Stimulated activated CD4-positive, alpha-beta T cell treated with anti-CD3 and anti-CD28 coated beads, Interleukin-12 subunit alpha, Interleukin-12 subunit beta, amount 100 ng/mL, for 4 hours (primary cell): ENCODE measurements at places on chromosomes 2 and 18.

GRCh38 chr18:9558387-9559064 is 55.8 kb downstream of the PPP4R1 start:
- DNase-seq: no peak

DNA sequence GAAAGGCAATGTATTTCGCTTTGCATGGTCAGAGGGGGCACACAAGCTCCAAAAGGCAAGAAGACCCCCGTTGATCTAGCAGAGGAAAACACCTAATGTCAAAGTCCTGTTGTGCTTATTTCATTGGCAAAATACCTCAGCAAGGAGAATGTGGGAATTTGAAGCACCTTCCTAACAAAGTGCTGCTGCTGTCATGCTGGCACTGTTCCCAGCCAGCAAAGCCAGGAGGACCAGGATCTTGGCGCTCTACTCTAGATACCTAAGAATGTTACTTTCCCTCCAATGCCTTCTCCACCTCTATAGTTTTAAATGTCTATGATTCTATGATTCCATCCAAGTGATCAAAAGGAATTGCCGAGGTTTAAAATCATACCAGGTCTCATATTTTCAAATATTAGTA is 867.9 kb upstream of the POU3F3 start:
- no peak for DNase-seq

- no peak for DNase-seq
These were observed 103.2 kb downstream of the VAPA start for GRCh38 chr18:10017043-10017442.

DNA sequence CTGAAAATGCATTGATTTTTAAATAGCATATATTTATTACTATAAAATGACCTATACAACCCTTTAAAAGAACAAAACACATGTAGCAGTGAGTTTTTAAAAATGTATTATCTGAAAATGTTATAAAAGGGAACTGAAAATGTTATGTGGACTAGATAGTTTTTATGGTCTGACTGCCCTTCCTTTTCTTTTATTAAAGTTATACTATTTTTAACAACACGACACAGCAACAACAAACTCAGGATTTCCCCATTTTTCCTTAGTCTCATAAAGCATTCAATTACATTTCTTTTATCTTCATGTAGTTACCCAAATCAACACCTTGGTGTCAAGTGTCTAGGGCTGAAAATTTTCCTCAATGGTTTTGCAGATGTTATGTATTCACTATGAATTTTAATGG is 132.8 kb upstream of the TMEFF2 start:
- DNase-seq: no peak

DNA sequence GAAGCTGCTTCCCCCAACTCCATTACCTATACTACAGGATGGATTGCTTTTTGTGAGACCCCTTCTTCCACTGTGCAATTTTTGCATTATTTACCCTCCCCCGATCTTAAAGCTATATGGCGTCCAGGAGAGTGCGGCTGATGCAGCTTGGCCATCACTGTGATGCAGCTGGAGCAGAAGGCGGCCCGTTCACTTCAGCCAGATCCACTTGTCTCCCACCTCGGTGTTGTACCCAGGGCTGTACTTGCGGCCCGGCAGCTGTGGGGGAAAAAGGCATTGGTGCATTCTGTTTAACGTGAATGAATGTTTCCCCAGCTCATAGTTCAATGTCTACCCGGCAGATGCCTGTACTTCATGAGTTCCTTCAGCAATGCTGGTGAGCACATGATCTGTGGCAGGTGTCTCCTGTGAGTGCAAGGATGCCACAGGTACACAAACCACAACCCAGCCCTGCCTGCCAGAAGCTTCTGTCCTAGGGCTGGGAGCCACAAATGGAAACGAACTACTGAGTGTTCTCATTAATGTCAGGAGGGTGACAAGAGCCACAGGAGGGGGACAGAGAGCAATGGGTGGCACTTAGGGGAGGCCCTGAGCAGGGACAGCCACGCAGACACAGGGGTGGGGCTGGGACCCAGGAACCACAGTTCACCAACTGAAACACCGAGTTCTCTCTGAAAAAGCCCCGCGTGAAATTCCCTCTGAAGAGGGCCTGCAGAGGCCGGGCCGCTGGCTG is 64.0 kb downstream of the NDUFA10 start:
- DNase-seq: no peak

- no peak for DNase-seq
These were observed 141.9 kb downstream of the RHBDD1 start for GRCh38 chr2:226977775-226978190.

DNA sequence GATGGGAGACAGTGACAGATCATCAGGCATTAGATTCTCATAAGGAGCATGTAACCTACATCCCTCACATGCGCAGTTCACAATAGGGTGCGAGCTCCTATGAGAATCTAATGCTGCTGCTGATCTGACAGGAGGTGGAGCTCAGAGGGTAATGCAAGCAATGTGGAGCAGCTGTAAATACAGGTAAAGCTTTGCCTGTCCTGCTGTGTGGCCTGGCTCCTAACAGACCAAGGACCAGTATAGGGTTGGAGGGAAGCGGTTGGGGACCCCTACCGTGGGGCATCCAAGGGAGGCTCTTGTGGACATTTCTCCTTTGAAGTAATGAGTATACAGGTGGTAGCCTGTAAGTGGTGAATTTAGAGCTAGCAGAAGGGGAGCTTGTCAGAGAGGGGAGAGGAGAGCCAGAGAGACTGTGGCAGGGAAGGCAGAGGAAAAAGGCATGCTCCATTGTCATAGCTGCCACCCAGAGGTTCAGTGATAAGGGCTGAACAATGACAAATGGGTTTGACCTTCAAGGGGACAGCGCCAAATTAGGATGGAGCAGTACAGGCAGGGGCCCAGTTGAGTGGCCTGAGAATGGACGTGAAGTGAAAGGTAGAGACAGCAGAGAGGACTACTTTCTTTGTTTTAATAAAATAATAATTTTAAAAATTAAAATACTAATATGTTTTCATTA is 15.2 kb upstream of the TMBIM1 start:
- no peak for DNase-seq

DNA sequence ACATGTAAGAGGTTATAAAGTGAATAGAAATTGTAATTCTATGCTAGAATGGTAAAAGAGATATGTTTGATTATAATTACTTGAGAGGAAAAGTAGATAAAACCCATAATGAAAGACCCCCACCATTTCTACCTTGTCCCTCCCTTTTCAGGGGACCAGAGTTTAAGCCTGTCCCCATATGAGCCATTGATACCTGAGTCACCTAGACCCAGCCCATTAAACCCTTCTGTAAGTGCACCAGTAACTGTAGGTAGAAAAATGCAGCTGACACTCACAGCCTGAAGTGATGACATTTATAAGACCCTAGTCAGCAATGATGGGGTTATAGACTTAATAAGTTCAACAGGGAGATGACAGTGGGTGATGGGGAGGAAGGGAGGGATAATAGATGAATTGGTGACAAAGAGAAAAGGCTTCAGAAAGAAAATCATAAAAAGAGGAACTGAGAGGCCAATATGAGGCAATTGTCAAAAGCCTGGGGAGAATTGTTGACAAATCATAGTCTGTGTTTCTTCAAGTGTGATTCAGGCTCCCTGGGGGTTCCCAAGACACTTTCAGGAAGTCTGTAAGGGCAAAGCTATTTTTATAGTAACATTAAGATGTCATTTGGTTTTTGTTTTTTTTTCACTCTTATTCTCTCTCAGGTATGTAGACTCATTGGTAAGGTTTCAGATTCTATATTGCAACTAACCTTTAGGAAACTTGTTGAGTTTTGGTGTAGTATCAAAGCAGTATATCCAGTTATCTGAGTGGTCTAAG is 544.2 kb downstream of the SATB2 start:
- no peak for DNase-seq

- no peak for DNase-seq
These were observed 33.7 kb upstream of the KYNU start for GRCh38 chr2:142843731-142844130.

DNA sequence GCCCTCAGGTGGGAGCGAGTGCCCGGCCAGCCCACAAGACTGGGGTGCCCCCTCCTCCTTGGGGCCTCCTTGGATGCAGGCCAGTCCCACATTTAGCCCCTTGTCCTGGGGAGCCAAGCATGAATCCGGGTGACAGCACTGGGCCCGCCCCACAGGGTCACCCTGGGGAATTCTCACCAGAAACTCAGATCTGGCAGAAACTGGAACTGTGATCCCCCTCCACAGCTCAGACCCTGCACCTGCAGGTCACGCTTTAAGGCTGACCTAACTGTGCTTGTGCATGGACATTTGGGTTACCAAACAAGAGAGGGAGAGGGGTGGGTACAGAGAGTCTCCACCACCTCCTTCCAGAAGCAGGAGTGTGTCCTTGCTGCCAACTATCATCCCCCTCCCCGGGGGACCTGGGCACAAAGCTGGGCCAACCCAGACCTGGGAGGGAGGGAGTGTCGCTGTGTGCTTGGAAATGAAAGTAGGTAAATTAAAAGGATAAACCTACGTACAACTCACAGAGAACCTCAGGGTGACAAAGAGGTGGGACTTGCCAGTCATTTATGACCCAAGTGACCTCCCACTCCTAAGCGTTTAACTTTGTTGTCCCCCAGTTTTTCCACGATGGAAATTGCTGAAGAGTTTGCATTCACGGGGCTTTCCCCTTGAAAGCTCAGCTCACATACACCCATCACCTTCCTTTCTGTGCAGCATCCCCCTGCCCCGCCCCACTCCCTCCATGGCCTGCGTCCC is 9.1 kb downstream of the ITM2C start:
- no peak for DNase-seq

GRCh38 chr2:2031101-2031500 is 286.8 kb upstream of the PXDN start:
- no peak for DNase-seq

- no peak for DNase-seq
These were observed 10.1 kb downstream of the SRSF7 start for GRCh38 chr2:38740851-38741731.

DNA sequence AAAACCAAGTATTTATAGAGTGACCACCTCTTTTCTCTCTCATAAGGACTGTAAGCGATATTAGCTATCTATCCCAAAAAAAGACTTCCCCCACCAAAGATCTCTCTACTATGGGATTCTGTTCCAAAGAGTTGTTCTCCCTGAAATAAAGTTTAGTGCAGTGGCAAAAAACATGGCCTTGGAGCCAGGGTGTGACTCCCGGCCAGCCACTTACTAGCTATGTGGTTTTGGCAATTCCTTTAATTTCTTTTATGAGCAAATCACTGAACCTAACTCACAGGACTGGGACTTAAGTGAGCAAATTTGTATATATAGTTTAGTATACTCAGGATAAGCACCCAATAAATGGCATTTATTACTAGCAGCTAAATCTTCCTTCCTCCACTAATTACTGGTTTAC is 42.6 kb downstream of the SESTD1 start:
- no peak for DNase-seq

GRCh38 chr2:205889114-205889513 is 196.9 kb downstream of the INO80D start:
- no peak for DNase-seq

DNA sequence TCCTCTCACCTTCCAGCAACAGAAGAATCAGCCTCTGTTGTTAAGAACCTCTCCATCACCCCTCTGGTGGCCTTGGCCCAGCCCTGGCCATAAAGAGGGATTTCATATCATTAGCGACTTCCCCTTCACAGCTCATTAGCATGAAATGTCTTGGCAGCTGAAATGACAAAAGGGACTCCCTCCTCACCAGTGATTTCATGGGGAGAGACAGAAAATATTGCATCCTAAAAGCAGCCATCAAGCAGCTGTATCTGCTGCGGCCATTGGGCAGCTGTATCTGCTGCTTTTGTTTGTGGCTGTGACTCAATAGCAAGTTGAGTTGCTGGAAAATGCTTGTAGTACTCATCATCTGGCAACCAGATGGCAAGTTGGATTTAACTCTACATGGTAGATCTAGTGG is 105.9 kb upstream of the RMDN2 start:
- DNase-seq: no peak

DNA sequence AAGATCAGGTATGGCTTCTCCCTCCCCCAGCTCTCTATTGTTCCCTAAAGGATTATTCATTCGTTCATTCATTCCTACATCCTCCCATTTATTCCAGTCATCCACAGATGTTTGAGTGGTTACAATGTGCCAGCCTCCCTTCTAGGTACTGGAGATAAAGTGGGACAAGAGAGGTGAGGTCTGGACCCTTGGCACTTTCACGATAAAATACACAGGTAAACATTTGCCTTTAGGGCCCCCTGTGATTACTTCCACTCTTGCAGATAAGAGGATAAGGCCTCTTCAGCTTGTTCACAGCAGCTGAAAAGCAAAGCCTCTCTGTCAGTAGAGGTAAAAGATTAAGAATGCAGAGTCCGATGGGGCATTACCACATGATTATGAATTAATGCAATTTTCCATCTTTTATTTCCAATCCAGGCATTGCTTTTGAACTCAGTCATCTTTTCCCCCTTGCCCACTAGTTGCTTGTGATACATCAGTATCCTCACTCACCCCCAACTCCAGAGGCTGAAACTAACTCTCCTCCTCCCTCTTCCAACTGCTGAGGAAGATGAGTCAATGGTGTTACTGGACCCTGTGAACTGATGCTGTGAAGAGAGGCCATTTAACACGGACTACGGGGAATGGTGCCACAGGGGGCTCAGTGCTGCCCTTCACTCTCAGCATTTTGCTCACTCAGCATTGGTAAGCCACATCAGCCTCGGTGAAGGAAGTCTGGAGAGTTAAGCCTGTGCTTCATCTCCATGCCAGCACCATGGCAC is 1.1 kb upstream of the DPP4 start:
- DNase-seq: no peak

DNA sequence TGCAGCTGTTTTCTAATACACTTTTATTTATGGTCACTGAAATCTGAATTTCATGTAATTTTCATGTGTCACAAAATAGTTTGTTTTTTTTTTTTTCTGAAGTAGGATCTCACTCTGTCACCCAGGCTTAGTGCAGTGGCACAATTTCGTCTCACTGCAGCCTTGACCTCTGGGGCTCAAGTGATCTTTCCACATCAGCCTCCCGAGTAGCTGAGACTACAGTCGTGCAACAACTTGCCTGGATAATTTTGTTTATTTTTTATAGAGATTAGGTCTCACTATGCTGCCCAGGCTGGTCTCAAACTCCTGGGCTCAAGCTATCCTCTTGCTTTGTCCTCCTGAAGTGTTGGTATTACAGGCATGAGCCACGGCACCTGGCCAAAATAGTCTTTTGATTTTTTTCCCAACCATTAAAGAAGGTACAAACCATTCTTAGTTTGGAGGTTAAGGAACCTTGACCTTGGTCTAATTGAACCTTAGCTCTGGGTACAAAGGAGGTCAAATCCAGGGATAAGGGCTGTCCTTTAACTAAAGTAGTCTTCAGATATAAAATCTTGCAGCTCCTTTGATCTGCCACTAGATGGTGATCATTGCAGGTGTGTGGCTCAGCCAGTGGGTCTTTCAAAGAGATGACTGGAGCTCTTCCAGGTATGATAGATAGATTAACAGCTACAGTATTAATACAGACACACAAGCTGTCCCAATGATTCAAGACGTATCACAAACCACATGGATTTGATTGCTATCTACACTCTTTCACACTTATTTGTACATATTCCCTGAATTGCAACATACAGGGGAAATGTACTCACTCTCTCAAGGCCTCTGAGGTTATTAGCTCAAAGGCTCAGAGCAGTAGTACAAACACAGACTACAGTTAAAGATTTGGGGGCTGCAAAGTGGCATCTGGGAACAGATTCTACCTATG is 4.7 kb upstream of the KRCC1 start:
- DNase-seq: no peak
